Osteoblast (primary cell): ENCODE measurements at places on chromosomes 1 and 21. TPM values are rescaled to one million over a fixed set of nuclear protein-coding genes. Genes with fewer than 3 reads are reported as not detected.

DNA sequence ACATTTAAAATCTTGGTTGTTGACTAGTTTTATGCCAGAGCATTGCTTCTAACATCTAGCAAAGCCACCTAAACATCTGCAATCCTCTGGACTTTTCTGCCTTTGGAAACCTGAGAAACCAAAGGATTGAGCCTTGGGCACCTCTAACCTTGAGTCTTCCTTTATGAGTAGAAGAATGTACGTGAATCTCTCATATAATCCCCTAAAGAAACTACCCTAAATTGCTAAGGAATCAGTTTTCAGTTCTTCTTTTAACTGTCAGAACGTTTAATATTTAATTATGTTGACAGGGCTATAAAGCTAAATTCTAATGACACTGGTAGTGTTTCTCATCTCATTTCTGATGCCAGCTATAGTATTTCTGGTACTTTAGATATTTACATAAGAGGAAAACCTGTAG is 997.3 kb downstream of the AMY1C start:
- no peak overlapping the region for H3K27ac ChIP-seq
- no peak overlapping the region for H3K4me3 ChIP-seq
- no peak for DNase-seq
- H3K27me3 ChIP-seq, result no peaks in the 10 kb centered on the region
- H3K36me3 ChIP-seq, result no peaks in the 10 kb centered on the region
- H3K4me1 ChIP-seq, result no peaks in the 10 kb centered on the region

RPTN gene
- 0.29 and 0.36 TPM in 2 replicates for total RNA-seq

DNA sequence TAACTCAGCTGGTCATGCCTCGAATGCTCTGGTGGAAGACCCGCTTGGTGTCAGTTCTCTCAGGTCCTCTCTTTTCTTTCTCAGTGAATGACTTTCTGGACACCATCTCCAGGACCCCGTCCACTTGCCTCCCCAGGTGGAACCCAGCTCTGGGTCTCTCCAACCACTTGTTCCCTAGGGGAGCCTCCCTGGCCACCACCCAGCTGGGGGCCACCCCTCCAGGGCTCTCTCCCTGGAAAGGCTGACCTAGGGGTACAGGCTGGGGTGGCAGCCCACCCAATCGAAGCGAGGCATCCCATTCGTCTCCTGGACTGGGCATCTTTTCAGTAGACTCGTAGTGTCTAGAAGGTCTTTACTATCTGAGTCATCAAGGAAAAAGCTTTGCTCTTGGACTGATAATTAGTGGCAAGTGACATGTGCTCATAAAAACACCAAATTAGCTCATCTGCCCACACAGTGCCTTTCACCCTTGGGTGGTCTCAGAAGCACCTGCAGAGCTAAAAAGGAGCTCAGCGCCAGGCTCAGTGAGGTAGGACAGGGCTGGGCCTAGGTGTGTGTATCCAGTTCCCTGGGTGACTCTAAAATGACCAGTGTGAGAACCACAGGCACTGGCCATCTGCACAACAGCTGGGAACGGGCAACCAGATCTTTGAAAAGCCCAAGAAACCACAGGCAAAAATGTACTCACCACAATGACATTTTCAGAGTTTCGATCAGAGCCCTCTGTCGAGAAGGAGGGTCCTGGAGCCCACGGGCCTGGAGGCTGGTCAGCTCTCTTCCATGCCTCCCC is 2.4 kb upstream of the PDXK start:
- no peaks in the 10 kb centered on the region for H3K27me3 ChIP-seq
- H3K36me3 ChIP-seq, result peaks cover 3% of the 10 kb centered on the region
- peak; percentile 66 for DNase-seq
- H3K4me1 ChIP-seq, result peaks cover 34% of the 10 kb centered on the region

DNA sequence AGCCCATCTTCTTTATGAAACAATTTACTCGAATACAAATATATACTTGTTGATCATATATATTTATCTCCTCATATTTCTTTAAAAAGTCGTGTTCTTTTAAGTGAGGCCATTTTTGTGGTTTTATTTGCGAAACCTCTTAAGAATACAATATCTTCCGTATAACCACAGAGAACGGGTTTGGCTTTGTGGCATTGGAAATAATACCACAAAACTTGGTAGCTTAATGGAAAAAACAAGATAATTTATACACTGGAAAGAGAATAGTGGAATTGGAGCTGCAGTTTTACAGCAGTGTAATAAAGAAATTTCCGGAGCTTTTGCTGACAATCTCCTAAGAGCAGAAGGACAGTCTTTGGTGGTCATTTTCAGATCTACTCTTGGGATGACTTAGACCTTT is 29.4 kb downstream of the PTGFR start:
- no peak overlapping the region for H3K4me3 ChIP-seq
- H3K36me3 ChIP-seq, result no peaks in the 10 kb centered on the region
- peaks cover 25% of the 10 kb centered on the region for H3K4me1 ChIP-seq
- H3K27ac ChIP-seq, result no peak overlapping the region
- H3K27me3 ChIP-seq, result no peaks in the 10 kb centered on the region

CCDC181 gene
- total RNA-seq, result 0.29 and 0.36 TPM in 2 replicates

DNA sequence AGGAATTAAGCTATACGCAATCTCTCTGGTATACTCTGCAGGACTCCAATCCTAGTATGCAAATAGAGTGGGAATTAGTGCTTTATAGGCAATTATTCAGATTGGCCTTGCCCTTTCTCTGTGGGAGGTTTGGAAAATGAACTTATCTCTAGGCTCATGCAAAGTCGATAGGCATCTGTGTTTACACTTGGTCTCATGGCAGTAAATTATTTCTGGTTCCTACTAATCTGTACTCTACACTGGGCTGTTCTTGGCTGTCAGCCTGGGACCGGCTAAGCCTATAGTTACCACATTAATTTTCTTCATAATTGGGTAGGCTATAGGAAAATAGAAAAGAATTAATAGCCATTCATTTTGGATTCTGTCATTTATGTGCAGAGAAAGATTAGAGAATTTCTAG is 544.6 kb downstream of the AMY1C start:
- no peak overlapping the region for H3K27ac ChIP-seq
- H3K27me3 ChIP-seq, result no peaks in the 10 kb centered on the region
- H3K4me1 ChIP-seq, result no peaks in the 10 kb centered on the region
- no peaks in the 10 kb centered on the region for H3K36me3 ChIP-seq

GRCh38 chr1:166164995-166165660 is 1.7 kb downstream of the FAM78B start:
- H3K27me3 ChIP-seq, result peaks cover 26% of the 10 kb centered on the region
- H3K4me1 ChIP-seq, result no peaks in the 10 kb centered on the region
- H3K27ac ChIP-seq, result no peak overlapping the region

DDR2 gene
- 363 and 384 TPM in 2 replicates for total RNA-seq

PGLYRP4 gene
- total RNA-seq, result not detected in 2 replicates

DNA sequence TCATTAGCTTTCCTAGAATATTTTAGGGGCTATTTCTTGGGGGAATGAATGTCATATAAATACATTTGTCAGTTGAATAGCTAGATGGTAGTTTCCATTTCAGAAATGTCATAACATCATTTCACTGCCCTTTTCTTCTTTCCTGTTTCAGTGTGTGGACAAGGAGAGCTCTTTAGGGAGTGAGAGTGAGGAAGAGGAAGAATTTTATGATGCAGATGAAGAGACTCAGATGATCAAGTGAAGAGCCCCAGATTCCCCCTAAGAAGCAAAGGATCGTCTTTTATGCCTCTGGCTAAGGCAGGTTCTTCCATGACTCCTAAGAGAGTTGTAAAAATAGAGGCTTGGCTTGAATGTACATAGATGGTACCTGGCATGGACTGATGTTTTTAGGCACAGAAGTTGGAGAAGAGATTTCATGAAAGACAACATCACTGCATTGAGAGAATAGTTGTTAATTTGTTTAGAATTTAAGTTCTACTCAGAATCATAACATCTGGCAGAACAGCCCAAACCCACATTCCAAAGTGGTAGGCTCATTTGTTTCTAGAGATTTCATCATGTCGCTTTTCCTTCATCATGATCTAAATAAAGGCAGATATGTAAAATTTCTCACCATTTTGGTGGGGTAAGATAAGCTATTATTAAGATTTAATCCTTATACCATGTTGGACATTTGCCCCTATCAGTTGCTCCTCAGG is 44.2 kb upstream of the MAB21L3 start:
- no peaks in the 10 kb centered on the region for H3K27me3 ChIP-seq
- H3K4me3 ChIP-seq, result peak overlapping the region; percentile 17
- peak overlapping the region; percentile 89 for H3K27ac ChIP-seq
- peaks cover 14% of the 10 kb centered on the region for H3K4me1 ChIP-seq
- H3K36me3 ChIP-seq, result no peaks in the 10 kb centered on the region
- DNase-seq, result no peak

- H3K36me3 ChIP-seq, result no peaks in the 10 kb centered on the region
- H3K4me1 ChIP-seq, result no peaks in the 10 kb centered on the region
- H3K27ac ChIP-seq, result no peak overlapping the region
- no peak overlapping the region for H3K4me3 ChIP-seq
These were observed 36.9 kb downstream of the TP73 start for GRCh38 chr1:3689138-3689750.

DNA sequence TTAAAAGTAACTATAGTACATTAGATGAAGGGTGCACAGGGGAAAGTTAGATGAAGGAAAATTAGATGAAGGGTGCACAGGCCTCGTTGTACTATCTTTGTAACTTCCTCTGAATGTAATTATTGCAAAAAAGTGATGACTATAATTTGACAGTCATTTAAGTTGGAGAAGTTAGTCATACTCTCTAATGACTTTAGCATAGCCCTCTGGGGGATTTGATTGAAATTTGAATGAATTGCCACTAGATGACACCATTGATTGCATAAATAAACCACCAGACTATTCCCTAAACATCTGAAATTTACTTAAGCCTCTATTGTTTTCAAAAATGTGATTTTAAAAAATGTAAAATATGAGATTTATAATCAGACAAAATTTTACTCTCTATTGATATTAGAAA is 102.6 kb downstream of the TPR start:
- H3K36me3 ChIP-seq, result no peaks in the 10 kb centered on the region
- no peaks in the 10 kb centered on the region for H3K4me1 ChIP-seq
- no peak for DNase-seq
- H3K4me3 ChIP-seq, result no peak overlapping the region

CFAP57 gene
- under 0.01 TPM in 1 of 2 replicates, not detected in the other for total RNA-seq

GRCh38 chr1:162922201-162922600 is 61.2 kb upstream of the CCDC190 start:
- peak; percentile 62 for DNase-seq
- no peak overlapping the region for H3K27ac ChIP-seq
- peaks cover 5% of the 10 kb centered on the region for H3K4me1 ChIP-seq
- H3K36me3 ChIP-seq, result no peaks in the 10 kb centered on the region

DNA sequence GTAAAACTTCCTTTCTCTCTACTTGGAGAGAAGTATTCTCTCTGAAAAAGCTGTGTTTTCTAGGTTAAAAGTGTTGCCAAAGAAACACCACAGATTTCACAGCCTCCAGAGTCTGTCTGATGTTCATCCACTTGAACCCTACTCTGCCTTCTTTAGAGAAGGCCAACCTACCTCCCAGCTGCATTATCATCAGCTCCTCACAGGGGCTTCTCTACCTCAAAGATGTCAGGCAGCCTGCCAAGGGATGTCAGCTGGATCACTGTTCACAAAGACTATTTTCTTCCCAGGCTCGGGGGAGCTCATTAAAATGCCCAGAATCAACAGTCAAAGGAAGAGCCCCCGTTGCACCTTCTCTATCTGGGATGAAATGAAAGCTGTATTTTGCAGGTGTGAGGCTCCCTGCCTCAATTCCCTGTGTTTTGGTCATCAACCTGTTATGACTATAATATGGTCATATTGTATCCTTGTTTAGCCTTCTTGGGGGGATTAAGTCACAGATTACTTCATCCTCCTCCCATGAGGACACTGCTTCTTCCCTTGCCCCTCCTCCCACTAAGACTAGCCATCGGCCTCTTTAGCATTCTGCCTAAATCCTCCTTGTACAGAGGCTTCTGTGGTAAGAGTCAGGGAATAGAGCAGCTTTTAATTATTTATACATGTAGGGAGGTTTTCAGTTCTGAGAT is 25.7 kb downstream of the ANGPTL7 start:
- no peak overlapping the region for H3K27ac ChIP-seq
- DNase-seq, result no peak
- no peaks in the 10 kb centered on the region for H3K4me1 ChIP-seq
- H3K4me3 ChIP-seq, result no peak overlapping the region
- no peaks in the 10 kb centered on the region for H3K27me3 ChIP-seq

- H3K27me3 ChIP-seq, result no peaks in the 10 kb centered on the region
- H3K4me1 ChIP-seq, result peaks cover 14% of the 10 kb centered on the region
- no peaks in the 10 kb centered on the region for H3K36me3 ChIP-seq
- H3K27ac ChIP-seq, result no peak overlapping the region
- H3K4me3 ChIP-seq, result no peak overlapping the region
These were observed 63.4 kb downstream of the NTMT2 start for GRCh38 chr1:170209125-170209524.

DNA sequence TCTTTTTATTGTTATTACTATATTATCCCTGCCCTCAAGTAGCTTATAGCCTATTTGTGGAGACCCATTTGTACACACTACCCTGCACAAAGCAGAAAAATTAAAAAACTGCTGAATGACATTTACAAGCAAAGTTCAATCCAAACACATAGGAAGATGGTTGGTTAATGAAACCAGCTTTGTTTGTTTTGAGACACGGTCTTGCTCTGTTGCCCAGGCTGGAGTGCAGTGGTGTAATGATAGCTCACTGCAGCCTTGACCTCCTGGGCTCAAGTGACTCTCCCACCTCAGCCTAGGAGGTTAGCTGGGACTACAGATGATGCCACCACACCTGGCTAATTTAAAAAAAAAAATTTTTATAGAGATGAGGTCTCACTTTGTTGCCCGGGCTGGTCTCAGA is 31.6 kb downstream of the TGFB2 start:
- peaks cover 50% of the 10 kb centered on the region for H3K4me1 ChIP-seq
- DNase-seq, result no peak
- no peaks in the 10 kb centered on the region for H3K36me3 ChIP-seq
- peak overlapping the region; percentile 27 for H3K4me3 ChIP-seq

DNA sequence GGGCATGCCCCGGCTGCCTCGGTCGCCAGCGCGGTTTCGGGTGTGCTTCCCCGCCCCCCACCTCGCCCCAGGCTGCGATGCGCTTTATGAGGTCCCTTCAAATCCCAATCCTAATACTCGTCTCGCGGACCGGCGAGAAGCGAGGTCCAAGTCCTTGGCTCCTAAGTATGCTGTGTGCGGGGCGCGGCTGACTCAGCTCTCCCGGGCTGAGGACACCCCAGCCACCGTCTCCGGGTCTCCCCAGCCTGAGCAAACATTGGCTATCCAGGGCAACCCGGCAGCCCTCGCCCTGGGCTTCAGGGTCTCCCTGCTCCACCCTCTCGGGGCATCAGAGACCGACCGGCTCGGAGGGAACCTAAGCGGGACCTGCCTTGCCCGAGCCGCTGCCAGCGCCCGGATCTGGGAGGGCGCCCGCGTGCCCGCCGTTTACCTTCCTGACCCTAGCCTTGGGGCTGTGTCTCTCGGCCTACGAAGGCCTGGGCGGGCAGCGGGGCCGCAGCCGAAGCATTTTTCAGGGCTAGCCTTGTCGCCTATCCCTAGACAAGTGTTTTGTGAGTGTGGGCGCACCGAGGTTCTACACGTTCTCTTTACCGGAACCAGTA is 1.2 kb downstream of the ITPKB start:
- DNase-seq, result peak; percentile 90
- no peaks in the 10 kb centered on the region for H3K36me3 ChIP-seq
- peaks cover 4% of the 10 kb centered on the region for H3K27me3 ChIP-seq

DNA sequence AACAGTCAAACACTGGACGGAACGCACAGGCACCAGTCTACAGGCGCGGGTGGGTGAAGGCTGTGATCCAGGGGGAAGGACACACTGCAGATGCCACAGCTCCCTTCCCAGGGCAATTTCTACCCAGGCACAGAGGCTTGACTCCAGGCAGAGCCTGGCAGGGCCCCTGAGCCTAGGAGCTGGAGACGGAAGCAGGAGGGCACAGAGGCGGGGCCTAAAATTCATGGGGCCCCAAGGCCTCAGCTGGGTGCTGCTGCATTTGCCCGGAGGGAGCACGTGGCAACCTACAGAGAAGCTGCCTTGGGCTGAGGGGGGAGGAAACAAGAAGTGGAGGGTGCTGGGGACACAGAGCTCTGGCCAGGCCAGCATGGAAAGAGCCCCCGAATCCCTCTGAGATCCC is 41.2 kb downstream of the UBE2G2 start:
- no peak overlapping the region for H3K27ac ChIP-seq
- H3K36me3 ChIP-seq, result no peaks in the 10 kb centered on the region
- DNase-seq, result no peak

BNIPL gene
- total RNA-seq, result under 0.01 and 1.2 TPM in 2 replicates
